ENCODE measurements at places on chromosomes 3 and 15.

GRCh38 chr3:57753016-57753415, 3.1 kb upstream of the SLMAP start:
- no peak for DNase-seq

GRCh38 chr3:50374363-50375257, 15.3 kb upstream of the TMEM115 start:
- no peak for DNase-seq

DNA sequence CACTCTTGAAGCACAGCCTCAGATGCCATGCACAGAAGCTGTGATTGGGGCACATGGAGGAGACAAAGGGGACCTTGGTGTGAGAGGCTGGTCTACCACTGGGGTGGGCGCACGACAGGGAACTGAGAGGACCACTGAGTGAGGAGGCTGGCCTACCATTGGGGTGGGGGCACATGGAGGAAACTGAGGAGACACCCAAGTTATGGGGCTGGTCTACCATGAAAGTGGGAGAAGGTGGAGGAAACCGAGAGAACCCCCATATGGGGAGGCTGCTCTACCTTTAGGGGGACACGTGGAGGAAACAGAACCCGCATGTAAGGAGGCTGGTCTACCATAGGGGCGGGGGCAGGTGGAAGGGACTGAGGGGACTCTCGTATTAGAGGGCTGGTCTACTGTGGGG, 153.4 kb downstream of the FBLN2 start:
- DNase-seq = no peak

DNA sequence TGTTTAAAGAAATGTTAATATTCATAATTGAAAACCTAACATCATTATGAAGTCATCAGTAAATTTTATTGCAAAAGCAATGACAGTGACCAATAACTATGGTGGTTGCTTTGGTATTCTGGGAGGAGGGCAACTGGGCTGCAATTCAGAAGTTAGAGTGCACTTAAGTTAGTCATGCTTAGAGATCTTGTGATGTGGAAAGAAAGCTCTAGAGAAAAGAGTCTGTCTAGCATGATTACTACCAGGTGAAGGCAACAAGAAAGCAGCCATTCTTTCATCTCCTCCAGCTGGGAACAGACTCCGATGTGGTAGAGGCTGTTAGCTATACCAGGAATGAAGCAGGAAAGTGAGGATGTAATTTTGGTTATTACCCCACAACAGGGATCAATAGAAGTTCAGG, 625.6 kb downstream of the SI start:
- DNase-seq = no peak

DNA sequence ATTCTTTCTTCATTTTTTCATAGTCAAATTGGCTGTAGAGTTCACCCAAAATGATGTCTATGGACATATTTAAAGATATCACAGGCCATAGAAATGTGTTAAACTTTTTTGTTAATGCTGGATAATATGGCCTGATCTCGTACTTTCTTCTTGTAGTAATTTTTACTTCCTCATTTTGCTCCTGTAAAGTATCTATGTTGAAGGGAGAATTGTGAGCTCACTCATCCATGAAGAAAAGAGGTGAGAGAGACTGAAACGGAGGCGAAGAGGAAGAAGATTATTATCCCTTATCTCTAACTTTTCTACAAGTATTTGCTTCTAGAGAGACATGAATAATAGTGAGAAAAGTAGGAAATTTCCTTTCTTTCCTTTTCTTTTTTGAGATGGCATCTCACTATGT, 613.8 kb upstream of the TBL1XR1 start:
- DNase-seq = no peak

GRCh38 chr15:52326756-52327155, 31.2 kb upstream of the MYO5C start:
- no peak for DNase-seq

DNA sequence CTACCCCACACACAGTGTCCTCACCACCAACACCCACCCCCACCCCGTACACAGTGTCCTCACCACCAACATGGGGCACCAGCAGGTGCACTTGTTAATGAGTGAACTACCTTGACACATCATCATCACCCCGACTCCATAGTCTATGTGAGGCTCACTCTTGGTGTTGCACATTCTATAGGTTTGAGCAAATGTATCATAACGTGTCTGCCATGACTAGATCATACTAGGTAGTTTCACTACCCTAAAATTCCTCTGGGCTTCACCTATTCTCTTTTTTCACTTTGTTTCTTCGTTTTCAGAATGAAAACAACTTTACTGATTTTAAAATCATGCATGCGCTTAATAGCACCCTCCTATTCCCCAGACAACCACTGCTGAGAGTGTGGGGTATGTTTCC, 102.6 kb upstream of the SLC6A6 start:
- no peak for DNase-seq

DNA sequence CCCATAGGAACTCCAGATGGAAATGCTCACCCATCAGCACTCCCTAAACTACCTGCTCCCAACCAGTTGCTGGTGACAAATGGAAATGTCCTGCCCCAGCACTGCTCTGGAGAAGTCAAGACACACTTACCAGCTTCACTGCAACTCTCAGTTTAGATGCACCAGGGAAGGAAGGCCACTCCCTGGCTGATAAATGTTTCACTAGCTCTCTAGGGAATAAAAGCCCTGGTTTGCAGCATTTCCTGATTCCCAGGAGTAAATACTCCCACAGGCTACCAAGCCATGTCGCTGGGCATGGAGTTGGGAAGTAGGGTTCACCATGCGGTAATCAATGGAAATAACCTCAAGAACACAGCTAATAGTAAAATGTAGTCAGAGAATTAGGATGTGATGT, 112.0 kb upstream of the NEO1 start:
- DNase-seq = no peak

DNA sequence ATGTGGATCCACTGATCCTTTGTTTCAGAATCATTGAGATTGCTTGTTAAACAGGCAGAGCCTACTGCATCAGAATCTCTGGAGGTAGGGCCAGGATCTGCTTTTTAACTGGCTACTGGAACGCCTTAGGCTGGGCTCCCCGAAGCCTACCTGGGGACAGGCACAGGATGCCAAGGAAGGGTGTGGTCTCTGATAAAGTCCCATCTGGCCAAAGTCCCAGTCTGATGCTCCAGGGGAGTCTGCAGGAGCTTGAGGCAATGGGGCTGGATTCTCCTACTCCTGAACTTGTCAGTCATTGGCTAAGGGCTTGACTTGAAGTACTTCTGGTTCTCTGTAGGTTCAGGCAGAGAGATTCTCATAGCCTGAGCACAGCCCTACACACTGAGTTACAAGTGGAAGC, 22.4 kb upstream of the CCK start:
- no peak for DNase-seq

- DNase-seq = no peak
Measured at GRCh38 chr3:185046603-185047002, 106.3 kb downstream of the C3orf70 start.

- DNase-seq = no peak
Measured at GRCh38 chr15:26790118-26790517, 17.3 kb upstream of the GABRB3 start.

- no peak for DNase-seq
Measured at GRCh38 chr15:73955861-73956742, 29.8 kb downstream of the LOXL1 start.

- peak; percentile 18 for DNase-seq
Measured at GRCh38 chr3:194395212-194395611, 3.9 kb downstream of the GP5 start.

- DNase-seq = no peak
Measured at GRCh38 chr3:52649461-52650210, 36.1 kb downstream of the PBRM1 start.

DNA sequence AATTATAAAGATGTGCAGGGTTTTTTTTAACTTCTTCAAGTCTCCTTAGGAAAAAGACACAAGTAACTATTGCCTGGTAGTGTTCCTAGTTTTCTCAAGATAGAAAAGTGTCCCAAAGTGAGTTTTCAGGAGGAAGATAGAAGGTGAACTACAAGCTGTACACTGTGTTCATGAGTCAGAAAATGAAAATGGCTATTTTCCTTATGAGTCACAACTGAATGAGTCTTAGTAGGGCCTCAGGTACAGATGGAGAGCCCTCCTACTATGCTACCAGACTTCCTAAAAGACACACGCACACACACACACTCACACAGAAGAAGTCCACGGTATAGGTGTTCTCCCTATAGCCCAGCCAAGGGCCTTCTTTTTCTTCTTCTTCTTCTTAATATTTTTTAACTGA, 3.1 kb downstream of the MYO1E start:
- DNase-seq = no peak

GRCh38 chr3:35709691-35710090, 70.4 kb downstream of the ARPP21 start:
- no peak for DNase-seq

GRCh38 chr3:4067893-4068292, 235.3 kb upstream of the SETMAR start:
- no peak for DNase-seq

GRCh38 chr15:58583171-58583908, 151.5 kb downstream of the LIPC start:
- no peak for DNase-seq

GRCh38 chr3:72070005-72070404, 285.1 kb upstream of the PROK2 start:
- DNase-seq = no peak

DNA sequence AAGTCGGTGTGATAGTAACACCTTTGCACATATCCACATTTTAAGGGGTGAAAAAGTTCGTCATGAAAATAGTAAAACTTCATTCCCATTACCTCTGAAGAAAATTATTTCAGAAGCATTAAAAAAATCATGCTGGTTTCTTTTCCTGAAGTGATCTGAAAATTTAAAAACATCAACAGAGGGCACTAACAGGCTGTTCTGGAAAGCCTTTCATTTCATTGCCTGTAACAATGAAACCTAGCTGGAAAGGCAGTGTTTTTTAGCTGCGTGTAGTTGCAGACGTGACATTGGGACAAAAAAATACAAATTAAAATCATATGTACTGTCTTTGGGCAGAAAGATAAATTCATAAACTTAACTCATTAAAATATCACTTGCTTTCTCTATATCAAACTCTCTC, 993.8 kb downstream of the GBE1 start:
- no peak for DNase-seq

- DNase-seq = no peak
Measured at GRCh38 chr3:141811348-141811747, 48.1 kb downstream of the GRK7 start.

All from epithelial cell of prostate (primary cell).